ENCODE measurements at places on chromosomes 13 and 19. TPM values are rescaled to one million over a fixed set of nuclear protein-coding genes. Genes with fewer than 3 reads are reported as not detected.

The ZNF681 gene
- total RNA-seq = 16.8 TPM

The CYP4F2 gene
- total RNA-seq = not detected

DNA sequence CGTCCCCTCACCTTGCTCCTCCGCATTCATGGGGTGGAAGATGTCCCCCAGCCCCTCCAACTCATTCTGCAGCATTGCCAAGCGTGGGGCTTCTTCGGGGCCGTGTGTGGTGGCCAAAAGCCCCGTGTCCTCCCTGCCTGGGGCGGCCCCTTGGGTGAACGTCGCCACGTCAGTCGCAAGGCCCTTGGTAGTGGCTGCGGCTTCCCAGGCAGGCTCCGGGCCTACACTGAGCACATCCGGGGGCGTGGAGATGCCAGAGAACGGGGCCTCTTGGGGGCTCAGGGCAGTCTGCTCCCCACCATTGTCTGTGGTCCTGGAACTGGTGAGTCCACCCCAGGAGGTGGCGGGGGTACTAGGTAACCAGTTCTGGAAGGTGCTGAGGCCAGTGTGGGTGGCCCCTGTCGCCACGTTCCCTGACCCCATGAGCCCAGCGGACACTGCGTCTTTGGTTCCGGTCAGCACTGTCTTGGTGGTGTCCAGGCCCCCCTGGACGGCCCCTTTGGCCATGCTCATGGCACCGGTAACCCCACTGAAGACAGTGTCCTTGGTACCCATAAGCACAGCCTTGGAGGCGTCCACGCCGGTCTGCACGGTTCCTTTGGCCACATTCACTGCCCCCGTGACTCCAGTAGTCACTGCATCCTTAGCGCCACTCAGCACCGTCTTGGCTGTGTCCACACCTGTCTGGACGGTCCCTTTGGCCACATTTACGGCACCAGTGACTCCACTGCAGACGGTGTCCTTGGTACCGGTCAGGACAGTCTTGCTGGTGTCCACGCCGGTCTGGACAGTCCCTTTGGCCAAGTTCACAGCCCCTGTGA lies 7.6 kb downstream of the PLIN4 start:
- H3K36me3 ChIP-seq = no peaks in the 10 kb centered on the region
- no peak overlapping the region for H3K27ac ChIP-seq
- no peaks in the 10 kb centered on the region for H3K4me1 ChIP-seq
- DNase-seq = no peak
- H3K27me3 ChIP-seq = peaks cover 45% of the 10 kb centered on the region
- no peak overlapping the region for H3K4me3 ChIP-seq

- peak; percentile 59 for DNase-seq
- H3K27ac ChIP-seq = no peak overlapping the region
- no peaks in the 10 kb centered on the region for H3K27me3 ChIP-seq
- no peak overlapping the region for H3K4me3 ChIP-seq
- no peaks in the 10 kb centered on the region for H3K36me3 ChIP-seq
Measured at GRCh38 chr13:33606692-33607091, 211.3 kb upstream of the RFC3 start.

GRCh38 chr13:85549819-85550218 lies 249.4 kb downstream of the SLITRK6 start:
- H3K27ac ChIP-seq = no peak overlapping the region
- no peak overlapping the region for H3K4me3 ChIP-seq
- DNase-seq = no peak
- no peaks in the 10 kb centered on the region for H3K4me1 ChIP-seq
- no peaks in the 10 kb centered on the region for H3K27me3 ChIP-seq

GRCh38 chr13:23923031-23923430 lies 25.7 kb upstream of the C1QTNF9B start:
- H3K27ac ChIP-seq = no peak overlapping the region
- H3K27me3 ChIP-seq = no peaks in the 10 kb centered on the region
- DNase-seq = no peak
- no peaks in the 10 kb centered on the region for H3K36me3 ChIP-seq
- H3K4me3 ChIP-seq = no peak overlapping the region
- peaks cover 12% of the 10 kb centered on the region for H3K4me1 ChIP-seq

Data from GM23338 (cell line).